ENCODE measurements at places on chromosomes 3 and 15.

DNA sequence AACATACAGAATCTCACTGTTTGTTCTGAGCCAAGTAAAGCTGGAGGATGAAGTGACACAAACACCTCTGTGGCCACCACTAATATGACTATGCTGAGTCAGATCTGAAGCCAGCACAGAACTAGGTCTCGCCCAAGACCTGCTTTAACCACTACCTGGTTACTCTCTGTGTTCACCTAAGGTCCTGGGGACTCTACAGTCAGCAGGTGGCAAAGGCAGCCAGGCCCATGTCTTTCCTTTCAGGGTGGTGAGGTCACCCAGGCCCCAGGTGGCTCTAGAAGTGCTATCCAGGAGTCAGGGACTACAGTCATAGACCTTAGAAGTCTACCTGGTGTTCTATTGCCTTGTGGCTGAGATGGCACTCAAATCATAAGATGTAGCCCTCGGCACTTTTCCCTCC, 287.9 kb upstream of the ARRDC4 start:
- DNase-seq: no peak

DNA sequence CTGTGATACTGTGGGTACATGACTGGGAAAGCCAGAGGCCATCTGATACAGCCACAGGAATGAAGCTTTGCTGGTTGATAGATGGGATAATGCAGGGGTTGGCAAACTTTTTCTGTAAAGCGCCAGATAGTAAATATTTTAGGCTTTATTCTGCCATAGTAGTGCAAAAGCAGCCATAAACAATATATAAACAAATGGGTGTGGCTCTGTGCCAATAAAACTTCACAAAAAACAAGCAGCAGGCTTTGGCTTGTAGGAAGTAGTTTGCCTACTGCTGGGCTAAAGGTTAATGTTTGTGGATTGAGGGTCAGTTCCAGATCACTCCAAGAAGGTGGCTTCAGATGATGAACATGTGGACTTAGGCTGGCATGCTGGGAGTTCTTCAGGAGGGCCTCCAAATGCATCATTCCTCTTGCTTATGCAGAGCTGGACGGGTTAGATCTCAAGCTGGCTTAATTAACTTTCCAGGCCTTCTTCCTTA, 305.7 kb downstream of the RPLP1 start:
- DNase-seq: peak; percentile 30

DNA sequence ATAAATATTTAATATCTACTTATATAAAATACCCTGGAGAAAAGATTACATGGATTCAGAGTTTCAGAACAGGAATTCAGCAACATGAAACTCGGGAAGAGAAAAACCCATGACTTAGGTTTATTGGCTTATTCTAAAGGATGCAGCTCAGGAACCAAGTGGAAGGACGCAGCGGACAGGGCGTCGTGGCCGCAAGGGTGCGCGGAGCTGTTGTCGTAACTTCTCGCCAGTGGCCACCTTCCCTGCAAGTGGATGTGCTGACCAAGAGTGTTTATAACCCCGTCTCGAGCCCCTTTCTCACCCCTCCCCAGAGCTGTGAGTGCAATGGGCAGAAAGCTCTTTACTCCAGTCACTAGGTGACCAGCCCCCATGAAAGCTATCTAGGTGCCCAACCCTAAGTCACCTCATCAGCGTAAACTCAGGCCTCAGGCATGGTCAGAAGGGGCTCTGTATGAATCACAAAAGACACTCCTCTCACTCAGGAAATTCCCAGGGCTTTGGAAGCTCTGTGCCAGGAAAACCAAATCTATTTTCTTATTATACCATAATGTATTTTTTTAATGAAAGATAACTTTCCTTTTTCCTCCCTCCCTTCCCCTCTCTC, 77.3 kb downstream of the CHRNA7 start:
- DNase-seq: no peak

- no peak for DNase-seq
Measured at GRCh38 chr3:126696701-126697267, 7.3 kb upstream of the CHCHD6 start.

GRCh38 chr3:43695443-43695842, 4.7 kb downstream of the ABHD5 start:
- DNase-seq: peak; percentile 59

DNA sequence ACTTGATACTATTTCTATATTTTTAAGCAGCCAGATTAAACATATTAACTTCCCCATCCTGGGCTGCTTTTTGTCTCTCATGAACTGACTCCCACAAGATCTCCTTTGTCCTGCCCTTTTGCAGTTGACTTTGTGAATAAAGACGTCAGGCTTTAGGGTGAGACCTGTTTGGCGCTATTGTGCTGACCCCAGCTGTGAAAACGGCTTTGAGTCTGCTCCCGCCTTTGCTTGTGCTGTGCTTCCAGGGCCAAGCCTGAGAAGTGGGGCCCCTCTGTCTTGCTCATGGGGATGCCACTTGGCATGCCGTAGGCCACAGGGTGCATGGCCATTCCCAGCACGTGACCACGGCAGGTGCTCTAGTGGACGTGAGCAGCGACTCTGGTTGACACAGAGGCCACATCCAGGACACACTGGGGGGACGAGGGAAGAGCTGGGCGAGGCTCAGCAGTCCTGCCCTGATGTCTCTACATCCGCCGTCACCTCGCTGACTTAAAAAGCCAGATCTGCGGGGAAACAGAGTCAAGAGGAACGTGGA, 268.9 kb upstream of the LYSMD4 start:
- DNase-seq: no peak

GRCh38 chr3:137304313-137305056, 346.7 kb downstream of the IL20RB start:
- DNase-seq: no peak

DNA sequence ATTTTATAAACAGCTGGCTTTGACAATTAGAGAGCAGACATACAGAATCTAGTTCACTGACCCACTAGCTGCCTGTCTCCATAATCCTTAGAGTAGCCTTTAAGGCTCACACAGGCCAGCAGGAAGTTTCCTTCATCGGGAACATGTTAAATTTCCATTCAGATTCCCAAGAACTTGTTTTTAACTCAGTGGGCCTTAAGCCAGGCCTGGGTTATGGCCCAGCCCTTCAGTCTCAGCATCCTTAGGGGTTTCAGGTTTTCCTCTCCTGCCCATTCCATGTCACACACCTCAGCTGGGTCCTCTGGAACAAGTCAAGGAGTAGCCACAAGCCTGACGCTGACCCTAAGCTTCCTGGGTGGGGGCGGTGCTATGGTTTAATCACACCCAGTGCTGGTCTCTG, 15.0 kb downstream of the CDAN1 start:
- DNase-seq: no peak

DNA sequence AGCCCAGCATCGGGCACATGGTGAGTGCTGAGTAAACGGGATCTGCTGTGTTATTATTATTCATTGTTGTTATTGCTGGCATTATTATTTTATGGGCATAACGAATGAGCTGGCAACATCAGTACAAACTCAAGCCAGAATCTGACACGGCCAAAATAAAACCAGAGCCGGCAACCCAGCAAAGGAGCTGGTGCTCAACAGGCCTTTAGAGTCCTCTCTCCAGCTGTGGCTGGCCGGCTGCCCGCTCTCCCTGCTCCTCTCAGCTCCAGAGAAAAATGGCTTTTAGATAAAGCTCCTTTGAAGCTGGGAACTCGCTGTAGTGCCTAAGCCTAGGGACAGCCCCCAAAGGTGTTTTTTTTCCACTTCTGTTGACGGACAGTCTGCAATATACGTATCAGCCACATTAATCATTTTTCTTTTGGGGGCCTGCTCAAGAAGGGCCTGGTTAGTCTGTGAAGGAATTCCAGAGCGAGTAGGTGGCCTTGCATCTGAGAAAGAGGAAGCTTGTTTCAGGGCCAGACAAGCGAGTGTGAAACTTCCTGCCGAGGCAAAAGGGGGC, 193.9 kb upstream of the UBE2E1 start:
- DNase-seq: peak; percentile 73

- no peak for DNase-seq
Measured at GRCh38 chr3:136909187-136909586, 47.2 kb downstream of the NCK1 start.

GRCh38 chr3:30982416-30983075, 88.1 kb upstream of the GADL1 start:
- no peak for DNase-seq

DNA sequence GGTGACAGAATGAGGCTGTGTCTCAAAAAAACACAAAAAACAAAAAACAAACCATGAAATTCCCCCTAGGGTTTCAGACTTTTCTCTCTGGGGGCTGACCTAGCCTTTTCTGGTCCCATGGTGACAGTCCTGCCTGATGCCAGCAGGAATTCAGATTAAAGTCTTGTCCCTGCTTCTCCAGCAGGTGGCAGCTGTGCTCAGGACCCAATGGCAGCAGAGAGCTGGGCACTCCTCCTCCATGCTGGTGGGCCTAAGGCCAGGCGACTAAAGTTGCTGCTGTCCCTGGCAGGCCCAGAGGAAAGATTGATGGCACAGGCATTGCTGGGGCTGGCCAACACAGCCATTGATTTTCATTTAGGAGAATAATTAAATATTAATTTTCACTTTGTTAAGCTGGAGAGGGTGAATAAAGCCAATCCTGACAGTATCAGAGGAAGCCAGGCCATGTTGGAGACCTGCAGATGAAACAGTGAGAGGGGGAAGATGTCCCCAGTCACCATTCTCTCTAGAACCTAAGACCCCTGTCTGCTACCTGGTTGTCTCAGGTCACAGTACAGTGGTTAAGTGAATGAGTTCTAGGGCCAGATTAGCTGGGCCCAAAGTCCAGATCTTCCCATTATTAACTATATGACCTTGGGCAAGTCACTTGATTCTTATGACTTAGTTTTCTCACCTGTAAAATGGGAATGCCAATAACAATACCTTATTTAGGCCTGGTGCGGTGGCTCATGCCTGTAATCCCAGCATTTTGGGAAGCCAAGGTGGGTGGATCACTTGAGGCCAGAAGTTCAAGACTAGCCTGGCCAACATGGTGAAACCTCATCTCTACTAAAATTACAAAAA, 7.1 kb downstream of the CELF6 start:
- DNase-seq: peak; percentile 63

- DNase-seq: no peak
Measured at GRCh38 chr3:153528473-153528872, 366.4 kb downstream of the RAP2B start.

DNA sequence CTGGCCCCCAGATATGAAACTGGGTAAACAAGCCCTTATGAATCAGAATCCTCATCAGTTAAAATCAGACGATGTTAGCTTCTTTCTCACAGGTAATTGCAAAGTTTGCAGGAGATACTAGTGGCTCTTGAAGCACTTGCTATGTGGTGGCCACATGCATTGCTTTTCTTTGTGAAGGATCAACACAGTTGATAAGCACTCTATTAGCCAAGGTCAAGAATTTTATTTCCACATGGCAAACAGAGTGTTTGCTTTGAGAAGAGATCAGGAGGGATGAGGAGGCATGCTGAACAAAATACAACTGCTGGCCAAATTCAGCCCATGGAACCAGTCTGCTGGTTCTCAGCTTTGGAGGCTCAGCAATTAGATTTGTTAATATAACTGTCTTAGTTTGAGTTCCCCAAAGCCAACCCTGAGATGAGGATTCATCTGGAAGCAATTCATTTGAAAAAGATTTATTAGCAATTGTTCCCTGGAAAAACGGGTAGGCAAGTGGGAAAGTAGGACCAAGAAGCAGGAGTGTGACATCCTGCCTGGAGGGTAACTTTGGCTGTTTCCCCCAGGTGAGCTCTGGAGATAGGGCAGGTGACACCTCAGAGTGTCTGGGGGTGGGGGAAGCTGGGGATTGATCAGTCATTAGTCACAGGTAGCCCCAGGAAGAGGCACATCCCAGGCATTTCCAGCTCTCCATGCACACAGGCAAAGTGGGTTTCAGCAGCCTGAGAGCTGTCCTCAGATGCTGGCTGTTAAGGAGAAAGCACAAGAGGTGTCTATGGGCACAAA, 180.3 kb downstream of the ABHD5 start:
- DNase-seq: peak; percentile 17

GRCh38 chr3:160312014-160312624, 86.9 kb downstream of the C3orf80 start:
- DNase-seq: no peak

DNA sequence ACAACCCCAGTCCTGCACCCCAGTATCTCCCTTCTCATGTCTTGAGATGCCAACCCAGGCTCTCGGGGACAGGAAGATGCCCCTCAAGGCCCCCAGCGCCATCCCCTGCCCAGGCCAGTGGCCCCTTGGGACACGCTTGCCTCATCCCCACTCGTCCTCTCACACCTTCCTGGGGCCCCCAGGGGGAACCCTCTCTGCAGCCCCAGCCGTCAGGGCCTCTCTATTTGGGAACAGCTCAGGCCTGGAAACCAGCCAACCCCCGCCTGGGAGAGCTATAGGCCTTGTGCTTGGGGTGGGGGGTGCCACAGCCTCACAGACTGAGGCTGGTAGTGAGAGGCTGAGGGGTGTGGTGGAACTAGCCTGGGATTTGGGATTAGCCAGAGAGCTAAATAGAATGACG, 7.8 kb downstream of the LINGO1 start:
- no peak for DNase-seq

DNA sequence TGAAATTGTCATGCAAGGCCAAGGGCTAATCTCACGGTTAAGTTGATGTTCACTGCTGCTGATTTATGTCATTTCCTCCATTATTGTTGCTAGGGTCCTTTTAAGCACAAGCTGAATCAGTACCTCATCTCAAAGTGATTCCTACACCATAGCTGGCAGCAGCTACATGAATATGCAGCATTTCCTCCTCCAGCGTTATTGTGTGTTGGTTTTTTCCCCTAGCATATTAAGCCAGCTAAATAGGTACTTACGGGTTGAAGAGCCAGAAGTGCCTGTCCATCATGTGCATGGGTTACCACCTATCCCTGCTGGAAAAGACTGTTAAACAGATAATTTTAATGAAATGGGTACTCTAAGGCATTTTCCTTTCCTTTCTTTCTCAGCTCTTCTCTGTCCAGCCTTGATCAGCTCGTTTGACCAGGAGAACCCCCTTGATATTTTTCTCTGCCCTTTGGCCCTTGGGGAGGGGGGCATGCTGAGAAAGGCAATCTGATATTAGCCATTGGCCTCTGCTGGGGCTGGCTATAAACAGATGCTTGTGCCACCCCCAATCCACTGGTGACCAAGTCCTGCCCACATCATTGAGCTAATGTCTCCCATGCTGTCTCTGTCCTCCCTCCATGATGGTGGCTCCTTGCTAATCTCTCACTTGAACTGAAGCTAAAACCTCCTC, 115.6 kb upstream of the PLXNA1 start:
- no peak for DNase-seq

DNA sequence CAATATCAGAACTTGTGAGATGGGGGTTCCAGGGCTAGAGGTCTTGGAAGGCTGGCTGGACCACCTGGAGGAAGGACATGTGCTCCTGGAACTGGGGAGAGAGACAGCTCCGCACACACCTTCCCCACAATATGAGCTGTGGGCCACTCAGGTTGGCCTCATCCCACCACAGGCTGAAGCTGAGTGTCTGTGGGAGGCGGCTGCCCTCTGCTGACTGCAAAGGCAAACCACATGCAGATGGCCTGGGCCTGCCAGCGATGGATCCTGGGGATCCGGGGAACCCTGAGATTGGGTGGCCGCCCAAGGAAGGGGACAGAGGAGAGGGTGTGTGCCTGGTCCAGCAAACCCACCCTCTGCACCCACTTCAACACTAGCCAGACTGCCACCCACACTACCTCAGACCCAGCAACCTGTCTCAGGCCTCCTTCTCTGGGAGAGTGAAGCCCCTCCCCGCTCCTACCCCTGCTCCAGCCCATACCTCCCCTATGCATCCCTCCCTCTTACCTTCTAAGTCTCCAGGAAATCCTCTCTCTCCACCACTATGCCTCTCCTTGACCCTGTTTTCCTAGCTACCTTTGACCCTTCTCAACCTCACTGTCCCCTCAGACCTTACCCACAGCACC, 44.8 kb downstream of the CYP11A1 start:
- DNase-seq: peak; percentile 66
